CD4-positive, alpha-beta T cell treated with Interleukin-6 for 4 hours (primary cell): ENCODE measurements at places on chromosomes 2 and 18.

DNA sequence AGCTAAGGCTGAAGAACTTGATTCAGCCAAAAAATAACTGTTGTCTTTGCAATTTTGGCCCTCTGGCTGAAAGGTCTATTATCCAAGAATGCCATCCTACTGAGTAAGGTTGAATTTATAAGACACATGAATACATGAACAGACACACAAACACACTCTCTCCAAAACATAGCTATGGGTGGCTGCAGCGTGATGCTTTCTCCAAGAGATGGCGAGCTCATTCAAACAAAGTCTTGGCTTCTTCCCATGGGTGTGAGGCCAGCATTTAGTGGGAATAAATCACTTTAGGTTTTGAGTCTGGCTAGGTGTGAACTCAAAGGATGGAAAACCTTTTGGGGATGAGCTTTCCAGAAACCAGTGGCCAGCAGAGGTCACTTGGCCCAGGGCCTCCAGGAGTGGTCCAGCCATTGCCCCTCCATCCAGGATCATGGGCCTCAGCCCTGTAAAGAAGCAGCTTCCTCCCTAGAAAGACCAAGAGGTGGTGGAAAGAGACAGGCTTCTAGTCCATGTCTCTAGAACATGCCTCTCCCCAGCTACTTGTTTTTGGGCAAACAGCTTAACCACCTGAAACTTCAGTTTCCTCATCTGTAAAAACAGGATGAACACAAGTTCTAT is 11.0 kb upstream of the OSR1 start:
- no peak for DNase-seq

DNA sequence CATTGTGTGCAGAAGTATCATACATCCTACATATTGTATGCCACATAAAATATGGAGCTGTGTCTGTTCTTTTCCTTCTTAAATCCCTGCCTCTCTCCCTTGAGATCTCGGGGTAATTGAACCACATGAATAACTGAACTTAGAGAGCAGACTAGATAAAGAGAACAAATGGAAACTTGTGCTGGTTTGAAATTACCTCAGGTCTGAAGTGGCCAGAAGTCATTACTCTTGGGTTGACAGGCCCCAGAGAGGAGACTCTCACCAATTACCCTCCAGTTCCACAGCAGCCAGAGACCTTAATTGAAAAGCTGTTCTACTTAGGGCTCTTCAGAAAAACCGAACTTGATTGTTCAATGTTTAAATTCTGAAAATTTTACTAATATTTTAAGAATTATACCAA is 5.0 kb upstream of the ADAM17 start:
- no peak for DNase-seq

GRCh38 chr18:48412339-48412929 is 3.3 kb upstream of the ZBTB7C start:
- peak; percentile 14 for DNase-seq

DNA sequence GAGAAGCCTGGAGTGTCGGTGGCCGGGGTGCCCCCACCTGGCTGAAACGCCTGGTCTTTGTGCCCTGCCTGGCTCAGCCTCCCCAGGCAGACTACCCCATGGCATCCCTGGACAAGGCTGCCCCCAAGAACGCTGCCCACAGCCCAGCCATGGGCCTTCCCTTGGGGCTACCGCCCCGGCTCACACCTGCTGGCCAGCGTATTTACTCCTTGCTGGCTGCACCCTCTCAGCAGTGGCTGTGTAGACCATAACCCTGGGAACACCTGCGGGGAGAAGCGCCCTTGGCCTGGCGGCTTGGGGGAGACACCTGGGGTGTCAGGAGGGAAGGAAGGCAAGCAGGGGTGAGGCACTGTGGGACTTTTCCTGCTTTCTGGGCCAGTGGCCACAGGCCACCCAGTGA is 17.3 kb downstream of the CAPN10 start:
- no peak for DNase-seq

DNA sequence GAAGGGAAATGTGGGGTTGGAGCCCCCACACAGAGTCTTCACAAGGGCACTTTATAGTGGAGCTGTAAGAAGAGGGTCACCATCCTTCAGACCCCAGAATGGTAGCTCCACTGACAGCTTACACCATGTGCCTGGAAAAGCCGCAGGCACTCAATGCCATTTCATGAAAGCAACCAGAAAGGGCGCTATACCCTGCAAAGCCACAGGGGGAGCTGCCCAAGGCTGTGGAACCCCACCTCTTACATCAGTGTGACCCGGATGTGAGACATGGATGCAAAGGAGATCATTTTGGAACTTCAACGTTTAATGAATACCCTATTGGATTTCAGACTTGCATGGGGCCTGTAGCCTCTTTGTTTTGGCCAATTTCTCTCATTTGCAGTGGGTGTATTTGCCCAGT is 694.7 kb downstream of the CBLN2 start:
- DNase-seq = no peak

GRCh38 chr2:197993830-197994229 is 189.4 kb downstream of the PLCL1 start:
- peak; percentile 14 for DNase-seq
